ENCODE measurements at places on chromosomes 6 and 20.

- DNase-seq, result no peak
These were observed 57.8 kb downstream of the AGPAT4 start for GRCh38 chr6:161215876-161216615.

DNA sequence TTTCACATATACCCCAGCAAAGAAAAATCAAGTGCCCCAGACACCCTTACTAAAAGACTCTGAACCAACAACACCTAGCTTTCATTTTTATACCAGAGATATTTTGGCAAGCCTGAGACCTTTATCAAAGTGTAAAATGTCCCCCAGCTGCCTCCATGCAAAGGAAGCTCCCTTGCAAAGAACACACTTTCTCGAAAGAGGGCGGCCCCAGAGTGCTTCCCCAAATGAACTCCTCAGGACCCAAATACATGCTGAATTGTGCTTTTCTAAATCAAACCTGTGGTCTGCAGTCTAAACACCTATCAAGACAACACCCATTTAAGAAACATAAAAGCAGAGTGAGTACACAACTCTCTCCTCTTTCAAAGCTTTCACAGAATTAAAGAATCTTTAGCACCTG is 490 bp downstream of the IPCEF1 start:
- no peak for DNase-seq

GRCh38 chr6:149545258-149545753 is 537 bp downstream of the PPIL4 start:
- no peak for DNase-seq

DNA sequence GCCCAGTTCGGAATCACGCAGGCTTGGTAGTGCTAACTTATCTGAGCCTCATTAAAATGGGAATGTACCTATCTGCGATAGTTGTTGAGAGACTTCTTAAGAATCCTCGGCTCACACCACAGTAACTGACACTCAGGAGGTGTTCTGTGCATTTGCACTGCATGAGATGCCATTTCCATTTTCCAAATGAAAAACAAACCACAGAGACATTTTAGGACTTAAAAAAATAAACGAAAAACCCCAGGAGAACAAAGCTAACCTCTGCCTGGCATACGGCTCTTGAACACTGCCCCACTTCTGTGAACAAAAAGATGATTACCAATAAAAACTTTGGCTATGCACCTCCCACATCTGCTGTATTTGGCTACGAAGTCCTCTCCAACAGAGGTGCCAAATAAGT is 37.6 kb downstream of the BEND3 start:
- no peak for DNase-seq

DNA sequence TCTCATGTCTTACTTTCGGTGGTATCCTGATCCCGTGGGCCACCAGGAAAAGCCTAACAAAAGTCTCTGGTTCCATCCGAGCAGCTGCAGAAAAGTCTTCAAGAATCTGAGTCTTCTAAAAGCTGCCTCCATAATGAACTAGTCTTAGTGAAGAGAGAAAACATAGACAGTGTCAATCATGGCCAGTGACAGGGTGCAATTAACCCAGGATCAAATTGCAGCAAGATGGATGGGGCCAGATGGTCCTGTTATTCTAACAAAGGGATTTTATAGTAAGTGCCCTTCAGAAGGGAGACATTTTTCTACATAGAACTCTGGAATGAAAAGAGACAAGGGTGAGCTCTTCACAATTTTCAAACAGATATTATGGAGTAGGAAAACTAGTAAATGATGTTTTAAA is 281.6 kb upstream of the ZFP64 start:
- no peak for DNase-seq

GRCh38 chr20:57251949-57252348 is 14.5 kb downstream of the BMP7 start:
- no peak for DNase-seq

GRCh38 chr6:168133168-168133561 is 54.2 kb upstream of the FRMD1 start:
- DNase-seq, result peak; percentile 69

DNA sequence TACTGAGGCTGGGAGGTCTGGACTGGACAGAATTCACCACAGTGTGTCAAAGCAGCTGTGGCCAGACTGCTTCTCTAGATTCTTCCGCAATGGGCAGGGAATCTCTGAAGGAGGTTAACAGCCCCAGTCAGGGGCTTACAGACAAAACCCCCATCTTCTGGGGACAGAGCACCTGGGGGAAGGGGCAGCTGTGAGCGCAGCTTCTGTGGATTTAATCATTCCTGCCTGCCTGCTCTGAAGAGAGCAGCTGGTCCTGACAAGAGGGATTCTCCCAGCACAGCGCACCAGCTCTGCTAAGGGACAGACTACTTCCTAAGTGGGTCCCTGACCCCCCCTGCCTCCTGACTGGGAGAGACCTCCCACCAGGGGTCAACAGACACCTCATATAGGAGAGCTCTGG is 32.5 kb upstream of the UNC93A start:
- no peak for DNase-seq

DNA sequence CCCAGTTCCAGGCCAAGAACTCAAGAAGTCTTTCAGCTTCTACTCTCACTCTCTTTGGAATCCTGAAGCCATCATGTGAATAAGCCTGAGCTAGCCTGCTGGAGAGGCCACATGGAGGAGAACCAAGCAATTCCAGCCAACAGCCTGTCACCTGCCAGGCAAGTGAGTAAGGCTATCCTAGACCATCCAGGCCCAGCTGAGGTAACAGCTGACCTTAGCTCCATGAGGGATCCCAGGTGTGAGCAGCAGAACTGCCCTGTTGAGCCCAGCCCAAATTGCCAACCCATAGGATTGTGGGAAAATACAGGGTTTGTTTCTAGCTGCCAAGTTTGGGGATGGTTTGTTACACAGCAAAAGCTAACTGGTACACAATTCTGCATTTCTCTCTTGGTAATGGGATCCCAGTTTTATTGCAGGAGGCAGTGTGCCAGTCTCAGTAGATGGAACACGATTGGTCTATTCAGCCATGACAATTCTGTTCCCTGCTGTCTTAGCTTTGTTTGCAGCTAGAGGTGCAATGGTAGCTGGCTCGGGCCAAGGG is 5.5 kb downstream of the SRXN1 start:
- DNase-seq, result no peak

GRCh38 chr6:2899596-2899995 is 3.5 kb downstream of the SERPINB9 start:
- DNase-seq, result no peak

DNA sequence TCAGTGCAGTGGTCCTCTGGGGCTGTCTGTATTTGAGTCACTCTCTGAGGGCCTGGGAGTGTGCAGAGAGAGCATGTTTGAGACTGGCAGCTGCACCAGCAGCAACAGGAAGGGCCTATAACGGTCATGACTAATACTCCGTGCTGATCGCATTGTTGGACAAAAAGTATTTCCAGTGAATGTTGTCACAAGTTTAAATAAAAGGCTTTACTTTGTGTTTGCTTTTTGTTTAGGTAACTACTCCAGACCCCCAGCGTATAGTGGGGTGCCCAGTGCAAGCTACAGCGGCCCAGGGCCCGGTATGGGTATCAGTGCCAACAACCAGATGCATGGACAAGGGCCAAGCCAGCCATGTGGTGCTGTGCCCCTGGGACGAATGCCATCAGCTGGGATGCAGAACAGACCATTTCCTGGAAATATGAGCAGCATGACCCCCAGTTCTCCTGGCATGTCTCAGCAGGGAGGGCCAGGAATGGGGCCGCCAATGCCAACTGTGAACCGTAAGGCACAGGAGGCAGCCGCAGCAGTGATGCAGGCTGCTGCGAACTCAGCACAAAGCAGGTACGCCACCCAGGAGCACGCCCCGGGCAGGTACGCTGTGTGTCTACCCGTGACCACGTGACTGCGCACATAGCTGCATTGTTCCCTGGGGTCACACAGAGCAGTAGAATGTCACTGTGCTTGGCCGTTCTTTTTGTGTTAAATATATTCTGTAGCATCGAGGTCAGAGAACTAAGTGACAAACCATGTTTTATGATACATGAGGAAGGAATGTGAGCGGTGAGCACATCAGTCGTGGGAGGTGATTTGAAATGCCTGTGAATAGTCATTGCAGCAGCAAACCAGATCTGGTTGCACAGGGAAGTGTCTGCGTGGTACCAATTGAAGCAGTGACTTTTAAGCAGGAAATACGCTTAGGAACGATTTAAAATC is 174.7 kb downstream of the TMEM242 start:
- peak; percentile 27 for DNase-seq

DNA sequence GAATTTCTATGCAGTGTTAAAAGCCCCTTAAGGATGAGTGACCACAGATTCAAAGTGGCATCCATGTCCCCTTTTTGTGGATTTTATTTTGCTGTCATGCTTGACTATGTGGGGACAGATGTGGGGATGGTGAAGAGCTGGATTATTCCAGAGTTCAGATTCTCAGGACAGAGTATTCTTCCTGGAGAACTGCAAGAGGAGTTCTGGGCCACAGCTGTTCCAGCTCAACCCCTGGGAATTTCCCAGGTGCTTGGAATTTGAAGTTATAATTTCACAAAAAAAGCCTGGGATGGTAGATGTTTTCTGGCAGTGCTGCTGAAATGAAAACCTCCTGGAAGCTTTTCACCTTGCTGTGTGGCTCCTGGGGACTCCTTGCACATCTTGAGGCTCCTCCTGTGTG is 671.8 kb upstream of the MARCKS start:
- DNase-seq, result no peak

GRCh38 chr6:35360349-35361138 is 18.2 kb downstream of the PPARD start:
- no peak for DNase-seq

Data from right kidney (tissue), 9 donors.